ENCODE measurements at places on chromosomes 3 and 15. TPM values are rescaled to one million over a fixed set of nuclear protein-coding genes. Genes with fewer than 3 reads are reported as not detected.
A peak's percentile ranks its signal among the peaks of the same experiment; 100 is the strongest.

The HYKK gene
- total RNA-seq, result 3.1 TPM

The NSUN3 gene
- total RNA-seq, result 9.3 TPM

The SMAD6 gene
- 10.4 TPM for total RNA-seq

The ADAMTS17 gene
- total RNA-seq, result 1.8 TPM

DNA sequence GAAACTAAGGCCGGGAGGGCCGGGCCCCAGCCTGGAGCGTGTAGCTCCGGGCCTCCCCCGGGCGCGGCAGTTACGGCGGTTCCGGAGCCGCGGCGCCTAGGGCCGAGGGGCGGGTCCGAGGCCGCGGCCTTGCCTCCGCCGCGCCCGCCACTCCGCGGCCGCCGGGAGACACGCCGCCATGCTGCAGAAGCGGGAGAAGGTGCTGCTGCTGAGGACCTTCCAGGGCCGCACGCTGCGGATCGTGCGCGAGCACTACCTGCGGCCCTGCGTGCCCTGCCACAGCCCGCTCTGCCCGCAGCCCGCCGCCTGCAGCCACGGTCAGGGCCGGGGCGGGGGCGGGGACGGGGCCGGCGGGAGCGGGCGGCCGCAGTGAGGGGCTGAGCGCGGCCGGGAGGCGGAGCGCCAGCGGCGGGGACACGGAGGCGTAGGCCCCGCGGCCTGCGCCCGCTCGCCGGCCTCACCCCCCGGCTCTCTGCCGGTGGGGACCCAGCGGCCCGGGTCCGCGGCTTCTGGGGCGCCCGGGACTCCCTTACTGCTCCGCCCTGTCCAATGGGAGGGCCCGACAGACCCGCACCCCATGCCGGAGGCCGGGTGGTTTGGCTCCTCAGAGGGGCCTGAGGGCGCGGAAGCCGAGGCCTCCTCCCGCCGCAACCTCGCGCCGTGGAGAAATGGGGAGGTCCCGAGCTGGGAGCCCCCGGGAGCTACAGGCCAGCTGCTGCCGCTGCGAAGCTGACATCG, at the start of gene DIS3L:
TSS of gene DIS3L (plus strand) at position 150 of the 738 bp plus-strand sequence. CDS start at position 179, 29 bp downstream.
- DNase-seq, result peak; percentile 62

DNA sequence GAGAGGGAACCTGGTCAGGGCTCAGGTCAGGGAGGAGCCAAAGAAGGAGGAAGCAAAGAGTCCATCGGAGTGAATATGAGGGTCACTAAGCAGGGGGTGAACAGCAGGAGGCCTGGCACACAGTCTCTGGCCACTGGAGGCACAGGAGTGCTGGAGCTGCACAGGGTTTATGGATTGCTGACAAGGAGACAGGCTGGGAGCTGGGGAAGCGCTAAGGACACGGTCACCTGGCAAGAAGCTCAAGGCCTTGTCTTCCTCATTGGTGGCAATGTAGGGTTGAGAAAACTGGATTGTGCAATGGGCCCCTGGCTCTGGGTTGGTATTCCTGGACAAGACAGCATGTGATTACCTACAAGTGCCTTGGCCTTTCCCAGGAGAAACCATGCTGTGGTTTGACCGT, 5.8 kb upstream of the CAMP start:
- no peak for DNase-seq

- no peak for DNase-seq
Observed at GRCh38 chr3:102670986-102671385, 236.2 kb downstream of the ZPLD1 start.

Data from WTC11 (cell line).